GM10248 (cell line): ENCODE measurements at places on chromosomes 12 and 14.
A peak's percentile ranks its signal among the peaks of the same experiment; 100 is the strongest.

DNA sequence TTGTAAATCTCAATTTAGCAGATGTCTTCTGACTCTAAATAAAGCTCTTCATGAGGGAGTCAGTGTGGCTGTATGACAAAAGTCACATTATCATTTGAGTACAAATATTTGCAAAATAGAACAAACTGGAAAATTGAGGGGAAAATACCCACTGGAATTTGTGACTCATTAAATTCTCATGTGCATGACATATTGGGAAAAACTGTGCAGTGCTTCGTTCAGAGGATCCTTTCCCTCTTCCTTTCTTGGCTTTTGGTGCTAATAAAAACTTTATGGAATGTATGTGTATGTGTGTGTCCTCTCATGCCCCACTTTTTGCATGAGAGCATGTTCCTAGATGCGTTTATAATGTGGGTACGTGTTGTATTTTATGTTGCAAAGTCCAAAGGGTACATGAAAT lies 267.8 kb downstream of the KTN1 start:
- no peak for DNase-seq

GRCh38 chr12:2386566-2386965 lies 333.8 kb downstream of the CACNA1C start:
- no peak for DNase-seq

DNA sequence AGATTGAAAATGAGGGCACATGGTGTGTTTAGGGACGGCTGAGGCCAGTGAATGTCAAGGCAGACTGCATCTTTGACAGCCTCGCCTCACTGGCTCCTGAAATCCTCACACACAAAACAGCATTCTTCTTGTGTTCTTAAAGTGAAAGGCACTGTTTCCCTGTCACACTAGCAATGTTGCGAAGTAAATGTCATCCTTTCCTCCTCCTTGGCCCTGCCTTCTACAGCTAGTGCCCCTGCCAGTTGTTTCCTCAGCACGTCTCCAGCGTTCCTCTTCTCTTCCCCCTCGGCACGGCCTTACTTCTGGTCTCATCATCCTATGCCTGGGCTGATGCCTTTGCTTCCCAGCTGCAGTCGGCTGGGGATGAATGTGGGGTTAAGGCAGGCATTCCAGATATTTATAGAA lies 129.4 kb upstream of the DNM1L start:
- DNase-seq = no peak

DNA sequence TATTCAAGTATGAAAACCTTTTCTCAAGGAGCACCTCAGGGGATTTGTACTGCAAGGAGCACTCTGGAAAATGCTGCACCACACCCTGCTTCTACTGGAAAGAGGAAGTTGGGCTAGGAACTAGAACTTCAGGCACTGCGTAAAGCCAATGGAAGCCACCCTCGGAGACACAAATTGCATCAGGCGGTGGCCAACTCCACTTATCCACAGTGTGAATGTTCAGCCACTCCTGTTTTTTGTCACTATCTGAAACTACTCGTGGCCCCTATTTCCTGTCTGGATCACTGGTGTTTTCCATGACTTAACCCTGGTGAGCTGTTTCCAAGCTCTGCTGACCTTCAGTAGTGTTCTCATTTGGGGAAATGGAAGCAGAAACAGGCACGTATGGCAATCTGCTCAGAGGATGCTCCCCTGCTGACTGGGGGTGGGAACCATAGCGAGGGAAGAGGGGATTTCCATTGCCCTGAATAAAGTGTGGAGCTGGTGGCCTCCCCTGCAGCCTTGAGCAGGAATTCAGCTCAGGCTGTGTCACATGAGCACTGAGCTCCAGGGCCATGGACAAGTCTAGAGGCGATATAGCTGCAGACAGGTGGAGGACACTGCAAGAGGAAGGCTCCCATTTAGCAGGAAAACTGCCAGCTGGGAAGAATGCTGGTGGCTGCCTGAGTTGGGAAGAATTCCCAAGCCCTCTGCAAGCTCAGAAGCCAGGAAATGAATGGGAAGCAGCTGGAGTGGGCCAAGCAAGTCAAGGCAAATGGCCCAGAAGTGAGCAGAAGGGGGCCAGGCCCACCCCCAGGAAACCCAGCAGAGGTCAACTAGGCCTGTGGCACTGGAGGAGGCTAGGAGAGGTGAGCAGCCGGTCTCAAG lies 50.5 kb upstream of the RAP1B start:
- no peak for DNase-seq

GRCh38 chr12:14946861-14947260 lies 8.5 kb upstream of the ERP27 start:
- no peak for DNase-seq

DNA sequence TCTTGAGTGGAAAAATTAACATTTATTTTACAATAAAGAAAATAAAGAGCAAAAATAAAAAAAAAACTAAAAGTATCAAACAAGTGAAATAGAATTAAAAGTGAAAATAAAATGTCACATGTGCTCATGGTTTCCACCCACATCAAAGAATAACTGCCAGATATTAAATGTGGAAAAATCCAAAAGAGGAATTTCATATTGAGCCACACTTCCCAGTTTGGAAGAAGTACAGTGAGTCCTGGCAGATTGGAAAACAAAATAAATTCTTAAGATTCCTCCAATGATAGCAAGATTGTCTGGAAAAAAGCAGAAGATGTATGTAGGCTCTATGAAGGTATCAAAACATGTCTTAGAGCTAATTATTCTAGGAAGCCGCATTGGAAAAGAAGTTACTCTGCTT lies 1019.5 kb downstream of the SLC6A15 start:
- no peak for DNase-seq

- DNase-seq = no peak
Measured at GRCh38 chr12:49665384-49665783, 41.8 kb downstream of the FMNL3 start.

GRCh38 chr12:57012600-57013465 lies 3.5 kb downstream of the TAC3 start:
- DNase-seq = peak; percentile 78

- DNase-seq = no peak
Measured at GRCh38 chr12:29559198-29559597, 61.7 kb upstream of the OVCH1 start.

DNA sequence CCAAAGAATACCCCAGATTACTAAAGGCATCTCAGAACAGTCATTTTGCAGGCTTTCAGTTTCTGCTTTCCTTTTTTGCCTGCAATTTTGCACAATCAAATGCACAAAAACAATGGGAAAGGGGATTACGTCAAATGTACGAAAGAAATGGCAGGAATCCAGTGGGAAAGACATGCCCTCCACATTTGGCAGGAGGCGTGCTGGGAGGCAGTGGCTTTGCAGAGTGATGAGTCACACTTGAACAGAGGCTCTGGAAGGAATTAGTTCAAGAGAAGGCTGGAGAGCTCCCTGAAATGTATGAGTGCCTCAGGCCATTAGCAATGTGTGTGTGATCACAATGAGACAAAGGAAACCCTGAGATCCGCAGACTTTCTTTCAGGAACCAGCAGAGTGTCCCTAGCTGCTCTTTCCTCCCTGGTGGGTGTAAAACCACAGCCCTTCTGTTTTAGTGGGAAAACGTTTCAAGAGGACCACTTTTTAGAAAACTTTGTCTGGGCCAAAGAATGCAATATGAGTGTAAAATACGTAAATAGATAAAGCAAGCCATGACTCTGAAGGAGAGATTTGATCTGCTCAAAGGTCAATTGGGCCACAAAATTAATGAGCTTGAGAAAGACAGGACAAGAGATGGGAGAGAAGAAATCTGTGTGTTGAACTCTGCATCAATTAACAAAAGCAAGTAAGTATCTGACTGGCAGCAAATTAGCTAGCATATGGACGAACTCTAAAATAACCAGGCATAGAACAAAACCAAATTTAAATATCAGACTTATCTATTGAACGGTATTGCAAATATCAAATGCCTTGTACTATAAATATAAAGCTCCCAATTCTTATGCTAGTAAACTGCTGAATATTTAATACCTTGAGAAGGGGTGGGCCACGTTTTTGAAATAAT lies 155.4 kb upstream of the PDE3A start:
- no peak for DNase-seq

DNA sequence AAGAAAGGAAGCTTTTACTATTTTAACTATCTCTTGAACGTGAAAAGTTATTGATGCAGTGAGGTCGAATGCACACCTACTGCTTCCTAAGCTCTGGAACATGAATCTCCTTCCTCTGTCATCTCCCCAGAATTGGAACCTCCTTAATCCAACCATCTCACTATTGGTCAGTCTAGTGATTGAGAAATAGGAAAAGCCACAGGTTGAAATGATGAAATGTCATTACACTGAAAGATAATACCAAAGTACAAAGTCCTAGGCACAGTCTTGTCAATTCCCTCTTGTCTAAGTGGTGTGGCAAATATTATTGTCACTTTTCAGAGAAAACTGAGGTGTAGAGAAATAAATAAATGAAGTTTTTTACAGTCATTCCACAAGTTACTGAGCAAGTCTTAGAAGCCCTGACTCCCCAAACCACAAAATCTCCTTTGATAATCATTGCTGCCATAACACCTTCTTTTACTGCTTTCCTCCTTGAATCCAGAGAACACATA lies 19.5 kb upstream of the HIGD1C start:
- DNase-seq = no peak

DNA sequence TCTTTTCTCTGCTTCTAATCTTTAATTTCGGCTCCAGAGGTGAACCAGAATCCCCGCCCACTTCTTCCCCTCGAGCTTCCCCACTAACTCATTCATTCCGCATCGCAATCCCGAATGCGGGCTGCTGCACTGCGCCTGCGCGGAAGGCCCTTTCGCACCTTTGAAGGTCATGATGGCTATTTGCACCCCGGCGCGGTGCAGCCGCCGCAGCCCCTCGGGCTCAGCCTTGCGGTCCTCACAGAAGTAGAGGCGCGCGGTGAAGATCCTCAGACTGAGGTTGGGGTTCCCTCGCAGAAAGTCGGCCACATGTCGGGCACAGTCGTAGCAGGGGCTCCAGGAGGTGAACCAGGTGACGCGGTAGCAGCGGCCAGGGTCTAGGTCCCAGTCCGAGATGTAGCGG lies 7.6 kb downstream of the AICDA start:
- no peak for DNase-seq

DNA sequence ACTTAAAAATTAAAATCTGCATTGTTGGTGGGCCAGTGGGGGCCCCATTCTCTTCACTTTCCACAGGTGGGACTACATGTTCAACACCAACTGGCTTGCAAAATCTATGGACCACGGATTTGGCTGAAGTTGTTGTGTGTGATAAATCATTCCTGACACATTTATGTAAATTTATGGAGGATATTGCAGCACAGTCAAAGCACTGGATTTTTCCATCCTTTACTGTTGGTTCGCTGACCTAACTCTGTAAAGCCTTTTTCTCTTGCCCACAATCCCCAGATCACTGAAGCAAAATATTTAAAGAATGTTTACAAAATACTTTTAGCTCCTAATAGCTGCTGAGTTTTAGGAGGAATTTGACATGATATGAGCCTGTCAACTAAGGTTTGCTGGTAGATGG lies 219.7 kb upstream of the PRICKLE1 start:
- no peak for DNase-seq

- no peak for DNase-seq
Measured at GRCh38 chr12:122371475-122372045, 50.9 kb downstream of the CLIP1 start.

- DNase-seq = no peak
Measured at GRCh38 chr14:103854822-103855733, 7.7 kb upstream of the PPP1R13B start.

- DNase-seq = no peak
Measured at GRCh38 chr12:96197503-96198272, 3.5 kb downstream of the ELK3 start.

DNA sequence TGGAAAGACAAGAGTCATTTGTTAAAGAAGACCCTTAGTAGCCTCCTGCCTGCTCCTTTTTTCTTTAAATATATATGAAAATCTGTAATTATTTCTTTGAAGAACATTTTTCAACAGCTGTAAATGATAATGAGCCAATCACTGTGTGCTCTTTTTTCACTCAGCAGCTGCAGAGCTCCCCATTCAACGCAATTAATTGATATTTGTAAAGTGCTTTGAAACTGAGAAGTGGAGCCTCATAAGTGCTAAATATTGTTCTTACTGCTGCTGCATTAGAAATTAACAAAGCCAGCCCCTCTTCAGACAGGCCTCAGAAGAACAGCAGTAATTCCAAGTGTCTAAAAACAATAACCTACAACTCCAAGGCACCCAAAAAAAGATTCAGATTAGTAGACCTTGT lies 224.3 kb downstream of the GXYLT1 start:
- DNase-seq = no peak

- no peak for DNase-seq
Measured at GRCh38 chr12:77795699-77796098, 35.0 kb upstream of the NAV3 start.

- DNase-seq = no peak
Measured at GRCh38 chr14:99361596-99362215, 89.7 kb upstream of the BCL11B start.

GRCh38 chr14:104133496-104133895 lies 4.9 kb upstream of the KIF26A start:
- no peak for DNase-seq

DNA sequence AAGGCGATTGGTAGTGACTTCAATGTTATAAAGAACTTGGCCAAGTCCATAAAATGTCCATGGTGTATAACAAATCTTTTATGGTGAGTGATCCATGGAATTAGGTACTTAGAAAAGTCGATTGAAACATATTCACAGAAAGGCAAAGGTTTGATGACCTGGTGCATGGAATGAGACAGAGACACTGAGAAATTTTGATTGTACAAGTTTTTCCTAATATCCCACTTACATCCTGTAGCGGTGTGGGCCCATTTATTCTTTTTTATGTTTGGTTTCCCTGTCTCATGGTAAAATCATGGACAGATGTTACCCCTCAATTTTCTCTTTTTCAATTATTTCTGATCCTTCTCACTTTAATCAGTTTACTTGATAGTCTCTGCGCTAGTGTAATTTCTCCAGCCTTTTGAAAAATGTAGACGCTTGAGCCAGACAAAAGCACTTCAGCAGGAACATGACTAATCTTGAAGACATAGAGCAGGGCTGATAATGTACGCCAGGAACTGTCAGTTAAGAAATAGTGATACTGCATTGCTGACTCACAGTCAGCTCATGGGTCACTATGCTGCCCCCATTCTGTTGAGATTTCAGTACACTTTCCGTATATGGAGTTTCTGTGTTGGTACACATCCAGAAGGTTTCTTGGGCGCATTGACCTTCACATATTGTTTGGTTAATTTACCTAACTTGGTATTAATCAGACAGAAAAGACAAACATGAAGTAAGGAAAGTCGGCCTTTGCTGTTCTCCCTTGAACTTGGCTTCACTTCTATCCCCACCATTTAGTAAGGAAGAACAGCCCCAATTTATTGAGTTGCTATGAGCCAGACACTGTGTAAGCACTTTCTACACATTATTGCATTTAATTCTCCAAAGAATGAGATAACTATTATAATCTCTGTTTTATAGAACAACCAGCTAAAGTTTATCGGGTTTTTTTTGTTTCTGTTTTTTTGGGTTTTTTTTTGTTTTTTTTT lies 841.7 kb downstream of the DIO2 start:
- DNase-seq = no peak

DNA sequence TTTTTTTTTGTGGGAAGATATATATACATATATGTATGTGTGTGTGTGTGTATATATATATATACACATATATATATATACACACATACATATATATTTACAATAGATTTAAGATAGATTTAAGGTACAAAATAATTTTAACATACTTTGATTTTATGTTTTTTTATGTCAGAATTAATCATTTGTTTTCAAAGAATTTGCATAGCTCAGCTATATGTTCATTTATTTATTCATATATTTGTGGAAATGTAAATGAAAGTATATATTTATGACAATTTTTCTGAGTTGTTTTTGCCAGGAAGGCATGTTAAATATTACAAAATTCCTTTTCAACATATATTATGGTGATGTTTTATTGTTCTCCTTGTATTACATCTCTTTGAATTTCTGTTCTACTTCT lies 887.4 kb upstream of the NOVA1 start:
- DNase-seq = no peak

GRCh38 chr14:90559811-90560492 lies 163.1 kb downstream of the CALM1 start:
- DNase-seq = no peak
